ENCODE measurements at places on chromosomes 7 and 10.

- DNase-seq: no peak
Measured at GRCh38 chr10:5860066-5860465, 29.6 kb downstream of the ANKRD16 start.

- DNase-seq: no peak
Measured at GRCh38 chr10:77969114-77969513, 42.6 kb upstream of the DLG5 start.

GRCh38 chr7:17305387-17306171 lies 7.1 kb downstream of the AHR start:
- DNase-seq: no peak

DNA sequence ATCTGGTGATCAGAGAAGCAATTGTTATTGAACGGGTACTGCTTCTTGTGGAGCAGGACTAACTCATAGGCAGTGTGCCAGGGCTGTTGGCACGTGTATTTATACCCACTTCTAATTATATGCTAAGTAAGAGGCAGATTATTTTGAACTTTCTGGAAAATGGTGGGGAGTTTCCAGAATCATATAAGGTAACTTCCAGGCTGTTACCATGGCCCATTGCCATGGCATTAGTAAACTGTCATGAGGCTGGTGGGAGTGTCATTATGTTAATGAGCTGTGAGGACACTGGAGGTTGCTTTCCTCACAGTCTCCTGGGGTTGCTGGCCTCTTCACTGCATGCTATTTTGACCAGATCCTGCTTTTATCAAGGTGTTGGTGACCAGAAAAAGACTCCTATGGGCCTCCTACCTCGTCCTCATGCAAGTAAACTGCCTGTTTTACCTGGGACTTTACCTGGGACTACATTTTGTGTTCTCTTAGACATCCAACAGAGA lies 122.6 kb downstream of the KCND2 start:
- DNase-seq: no peak

DNA sequence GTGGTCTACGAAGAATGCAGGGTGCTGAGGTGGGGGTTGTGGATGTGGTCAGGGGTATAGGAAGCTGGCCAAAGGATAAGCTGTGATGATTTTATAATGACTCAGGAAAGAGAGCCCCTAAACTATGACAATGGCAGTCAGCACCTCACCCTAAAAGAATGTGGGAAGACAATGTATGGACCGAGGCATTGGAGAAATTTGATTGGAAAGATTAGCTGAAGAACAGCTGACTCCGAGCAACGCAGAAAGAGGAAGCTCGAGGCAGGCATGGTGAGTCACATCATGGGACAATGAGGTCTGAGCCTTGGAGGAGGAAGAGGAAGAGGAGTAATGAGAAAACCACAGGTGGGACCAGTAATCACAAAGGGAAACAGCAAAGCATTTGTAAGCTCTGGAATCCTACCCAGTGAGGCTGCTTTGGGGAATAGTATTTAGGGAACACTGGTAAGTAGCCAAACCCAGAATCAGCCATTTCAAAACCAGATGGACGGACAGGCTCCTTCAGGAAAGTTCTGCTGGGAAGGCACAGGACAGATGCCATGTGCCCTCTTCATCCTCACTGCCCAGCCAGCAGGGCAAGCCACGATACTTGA lies 295.4 kb downstream of the PRPF18 start:
- DNase-seq: peak; percentile 59

GRCh38 chr10:86108696-86109095 lies 257.9 kb downstream of the GRID1 start:
- DNase-seq: no peak

DNA sequence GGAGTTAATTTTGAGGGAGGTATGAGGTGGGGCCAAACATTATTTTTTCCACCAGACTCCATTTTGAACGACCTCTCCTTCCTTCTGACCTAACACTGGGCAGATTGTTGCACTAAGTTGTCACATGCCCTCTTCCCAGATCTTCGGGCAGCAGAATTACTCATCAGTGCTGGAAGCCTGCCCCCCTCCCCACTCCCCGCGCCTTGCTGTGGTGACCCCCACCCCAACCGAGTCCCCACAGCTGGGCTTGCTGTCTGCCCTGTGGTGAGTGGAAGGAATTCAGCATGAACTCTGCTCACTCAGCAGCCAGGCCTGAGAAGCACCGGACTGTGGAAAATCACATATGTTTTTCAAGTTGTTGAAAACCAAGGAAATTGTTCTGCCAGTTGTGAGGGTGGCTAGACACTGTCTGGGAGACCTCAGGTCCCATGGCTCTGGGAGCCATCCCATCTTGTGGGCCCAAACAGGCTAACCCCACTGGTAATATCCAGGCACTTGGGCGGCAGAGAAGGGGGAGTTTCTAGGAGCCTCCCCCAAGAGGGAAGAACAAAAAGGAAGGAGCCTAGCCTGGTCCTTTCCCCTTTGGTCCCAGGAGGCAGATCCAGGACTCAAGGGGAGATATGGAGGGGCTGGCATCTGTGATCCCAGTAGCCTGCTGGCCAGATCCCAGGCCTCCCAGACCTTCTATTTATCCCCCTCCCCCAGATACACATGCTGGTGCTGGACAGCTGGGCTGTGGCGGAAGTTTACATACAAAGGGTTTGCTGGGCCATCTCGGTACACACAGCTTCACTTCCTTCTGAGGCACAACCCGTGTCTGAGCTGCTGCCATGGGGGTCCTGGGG lies 3.5 kb upstream of the AEBP1 start:
- no peak for DNase-seq

GRCh38 chr10:28219251-28219650 lies 83.6 kb downstream of the MPP7 start:
- no peak for DNase-seq

DNA sequence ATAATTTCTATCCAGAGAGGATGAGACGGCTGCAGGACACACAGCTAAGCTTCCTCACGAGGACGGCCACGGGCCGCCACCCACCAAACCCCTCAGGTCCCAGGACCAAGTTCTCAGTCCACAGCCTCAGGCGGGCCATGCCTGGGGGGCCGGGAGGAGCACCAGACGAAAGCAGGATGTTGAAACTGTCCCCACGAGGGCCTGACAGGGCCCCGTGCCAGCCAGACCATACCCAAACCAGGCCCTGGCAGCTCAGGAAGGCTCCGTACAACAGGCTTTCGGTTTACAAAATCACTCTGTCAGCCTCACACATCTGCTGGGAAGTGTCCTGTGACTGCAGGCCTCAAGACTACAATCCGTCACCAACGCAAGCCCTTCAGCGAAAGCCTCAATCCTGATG lies 14.5 kb downstream of the TUBGCP2 start:
- DNase-seq: peak; percentile 44

DNA sequence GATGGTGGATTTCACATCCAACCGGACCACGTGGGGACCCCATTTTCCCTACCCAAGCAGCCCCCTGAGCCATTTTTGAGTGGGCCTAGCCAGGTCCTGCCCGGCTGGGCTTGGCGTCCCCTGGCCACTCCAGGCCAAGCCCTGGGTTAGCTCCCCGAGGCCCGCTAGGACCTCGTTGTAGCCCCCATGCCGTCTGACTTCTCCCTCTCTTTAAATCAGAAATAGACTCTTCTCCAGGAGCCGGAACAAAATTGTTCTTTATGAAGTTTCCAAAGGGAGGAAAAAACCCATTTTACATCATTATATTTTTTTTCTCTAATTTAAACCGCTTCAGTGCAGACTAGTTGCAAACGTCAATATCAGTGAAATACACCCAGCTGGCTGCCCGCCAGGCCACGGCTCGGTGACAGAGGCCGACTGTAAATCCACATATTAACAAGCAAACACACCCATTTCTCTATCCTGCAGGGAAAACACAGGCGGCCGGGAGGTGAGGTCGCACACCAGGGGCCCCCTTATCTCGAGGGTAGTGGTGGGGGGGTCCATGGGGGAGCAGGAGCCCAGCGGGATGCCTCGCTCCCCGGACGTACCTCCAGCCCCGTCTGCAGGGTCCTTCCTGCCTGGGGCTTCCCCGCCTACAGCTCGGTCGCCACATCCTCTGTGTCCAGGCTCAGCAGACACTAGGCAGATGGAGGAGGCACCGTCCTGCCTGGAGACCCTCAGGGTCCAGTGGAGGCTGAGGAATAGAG lies 72.7 kb downstream of the ELFN1 start:
- DNase-seq: peak; percentile 85

DNA sequence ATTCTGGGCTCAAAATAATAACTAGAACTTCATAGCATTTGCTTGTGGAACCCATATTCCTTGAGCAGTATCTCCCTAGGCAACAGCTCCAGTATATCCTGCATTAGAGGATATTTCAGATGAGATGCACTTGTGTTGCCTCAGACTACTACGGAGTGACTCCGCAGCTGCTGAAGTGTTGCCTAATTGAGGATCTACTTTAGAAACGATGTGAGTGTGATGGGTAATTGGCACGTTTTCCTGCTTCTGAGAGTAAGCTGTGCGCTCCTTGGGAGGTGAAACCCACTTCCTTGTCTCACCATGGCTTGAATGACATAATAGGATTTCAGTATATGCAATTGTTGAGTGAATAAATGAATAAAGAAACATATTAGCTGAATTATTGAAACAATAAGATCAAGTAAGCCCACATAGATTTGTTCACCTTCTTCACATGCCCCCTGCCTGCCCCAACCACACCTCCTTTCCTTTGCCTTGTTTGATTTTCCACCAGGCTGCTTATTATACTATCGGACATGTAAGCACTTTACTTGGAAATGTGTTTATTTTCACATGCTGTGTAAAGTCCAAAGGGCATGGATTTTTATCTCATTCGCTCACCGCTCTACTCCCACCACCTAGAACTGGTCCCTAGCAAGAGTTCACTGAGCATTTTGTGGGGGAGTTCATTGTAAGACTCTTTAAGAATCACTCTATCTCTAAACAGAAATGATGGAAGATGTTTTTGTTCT lies 303.8 kb downstream of the KCNMA1 start:
- no peak for DNase-seq

DNA sequence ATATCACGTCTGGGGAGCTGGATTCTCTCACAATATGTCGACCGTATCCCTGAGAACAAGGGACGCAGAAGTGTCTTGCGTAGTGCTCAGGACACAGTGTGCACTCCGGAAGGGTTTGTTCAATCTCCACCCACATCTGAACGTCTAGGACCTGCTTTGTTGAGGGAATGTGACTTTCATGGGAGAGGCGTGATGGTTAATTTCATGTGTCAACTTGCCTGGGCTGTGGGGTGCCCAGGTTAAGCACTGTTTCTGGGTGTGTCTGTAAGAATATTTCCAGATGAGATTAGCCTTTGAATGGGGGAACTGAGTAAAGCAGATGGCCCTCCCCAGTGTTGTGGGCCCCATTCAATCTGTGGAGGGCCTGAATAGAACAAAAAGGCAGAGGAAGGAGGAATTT lies 80.4 kb upstream of the SFMBT2 start:
- no peak for DNase-seq

DNA sequence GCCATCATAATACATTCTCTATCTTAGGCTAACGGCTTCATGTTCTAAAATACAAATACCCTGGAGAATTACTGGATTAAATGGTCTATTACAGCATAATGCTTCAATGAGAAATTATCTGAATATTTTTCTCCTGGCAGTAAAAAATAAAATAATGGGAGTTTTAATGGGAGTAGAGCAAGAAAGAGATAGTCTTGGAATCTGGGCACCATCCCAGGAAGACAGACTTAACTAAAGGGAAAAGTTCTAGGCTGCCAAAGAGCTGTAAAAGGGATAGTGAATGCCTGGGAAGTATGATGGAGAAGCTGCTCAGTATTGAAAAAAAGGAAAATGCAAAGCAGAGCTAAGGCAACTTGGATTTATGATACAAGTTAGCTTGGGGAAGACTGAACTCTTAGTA lies 12.1 kb upstream of the SYPL1 start:
- DNase-seq: no peak

DNA sequence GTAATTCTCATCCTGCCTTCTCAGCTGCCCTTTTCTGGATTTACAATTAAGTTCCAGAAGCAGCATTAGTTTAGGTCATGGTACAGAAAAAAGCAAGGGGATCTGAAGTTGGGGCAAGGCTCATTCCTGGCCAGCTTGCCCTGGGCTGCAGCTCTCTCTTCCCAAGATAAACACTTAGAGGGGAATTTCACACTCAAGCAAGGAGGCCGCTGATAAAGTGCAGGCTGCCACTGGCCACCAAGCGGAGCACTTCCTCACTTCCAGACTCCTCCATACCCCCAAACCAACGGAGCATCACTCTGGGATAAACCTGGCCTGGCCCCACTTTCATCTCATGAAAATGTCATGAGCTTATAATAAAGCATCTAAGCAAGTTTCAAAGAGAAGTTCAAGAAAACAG lies 445.5 kb upstream of the MKI67 start:
- DNase-seq: no peak

DNA sequence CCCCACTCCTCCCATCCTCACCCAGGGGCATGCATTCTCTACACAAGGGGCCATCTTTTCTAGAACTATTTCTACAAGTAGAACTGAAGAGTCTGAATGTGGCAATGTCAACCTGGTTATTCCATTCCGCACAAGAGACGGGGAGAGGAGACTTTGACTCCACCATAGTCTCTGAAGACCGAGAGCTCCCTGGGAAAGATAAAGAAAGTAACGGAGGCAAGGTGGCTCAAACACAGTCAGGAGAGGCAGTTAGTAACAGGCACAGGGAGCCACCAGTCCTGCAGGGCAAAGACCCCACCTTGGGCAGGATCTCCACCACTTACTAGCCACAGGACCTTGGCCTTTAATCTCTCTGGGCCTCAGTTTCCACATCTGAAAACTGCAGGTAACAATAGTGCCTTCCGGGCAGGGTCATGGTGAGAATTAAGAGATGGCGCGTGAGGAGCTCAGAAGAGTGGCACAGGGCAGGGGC lies 100.3 kb downstream of the TNS3 start:
- no peak for DNase-seq

GRCh38 chr7:3899559-3899991 lies 598.5 kb downstream of the SDK1 start:
- no peak for DNase-seq

GRCh38 chr10:44051584-44052385 lies 333.1 kb downstream of the CXCL12 start:
- no peak for DNase-seq

DNA sequence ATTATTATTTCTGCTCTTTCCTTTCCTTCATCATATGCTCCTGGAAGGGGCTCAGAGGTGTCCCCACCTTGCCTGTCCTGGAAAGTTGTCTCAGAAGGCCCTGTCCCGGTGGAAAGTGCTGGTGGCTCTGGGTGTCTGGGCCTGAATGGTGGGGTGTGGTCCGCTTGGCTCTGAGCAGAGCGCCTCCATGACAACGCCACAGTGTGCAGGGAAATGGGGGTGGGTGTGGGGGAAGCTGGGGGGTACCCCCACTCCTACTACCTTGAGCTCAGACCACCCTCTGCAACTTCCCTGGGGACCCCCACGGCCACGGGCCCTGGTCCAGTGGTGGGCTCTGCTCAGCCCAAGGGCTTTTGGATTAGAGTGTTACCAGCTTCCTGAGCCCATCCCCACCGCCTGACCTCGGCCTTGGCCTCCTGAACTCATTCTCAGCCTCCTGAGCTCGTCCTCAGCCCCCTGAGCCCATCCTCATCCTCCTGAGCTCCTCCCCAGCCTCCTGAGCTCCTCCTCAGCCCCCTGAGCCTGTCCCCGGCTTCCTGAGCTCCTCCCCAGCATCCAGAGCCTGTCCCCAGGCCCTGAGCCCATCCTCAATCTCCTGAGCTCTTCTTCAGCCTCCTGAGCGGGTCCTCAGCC lies 106.4 kb upstream of the FAM20C start:
- no peak for DNase-seq

Measured in Right ventricle myocardium superior (tissue), 1 donor.